ENCODE measurements at places on chromosomes 3 and 15.

DNA sequence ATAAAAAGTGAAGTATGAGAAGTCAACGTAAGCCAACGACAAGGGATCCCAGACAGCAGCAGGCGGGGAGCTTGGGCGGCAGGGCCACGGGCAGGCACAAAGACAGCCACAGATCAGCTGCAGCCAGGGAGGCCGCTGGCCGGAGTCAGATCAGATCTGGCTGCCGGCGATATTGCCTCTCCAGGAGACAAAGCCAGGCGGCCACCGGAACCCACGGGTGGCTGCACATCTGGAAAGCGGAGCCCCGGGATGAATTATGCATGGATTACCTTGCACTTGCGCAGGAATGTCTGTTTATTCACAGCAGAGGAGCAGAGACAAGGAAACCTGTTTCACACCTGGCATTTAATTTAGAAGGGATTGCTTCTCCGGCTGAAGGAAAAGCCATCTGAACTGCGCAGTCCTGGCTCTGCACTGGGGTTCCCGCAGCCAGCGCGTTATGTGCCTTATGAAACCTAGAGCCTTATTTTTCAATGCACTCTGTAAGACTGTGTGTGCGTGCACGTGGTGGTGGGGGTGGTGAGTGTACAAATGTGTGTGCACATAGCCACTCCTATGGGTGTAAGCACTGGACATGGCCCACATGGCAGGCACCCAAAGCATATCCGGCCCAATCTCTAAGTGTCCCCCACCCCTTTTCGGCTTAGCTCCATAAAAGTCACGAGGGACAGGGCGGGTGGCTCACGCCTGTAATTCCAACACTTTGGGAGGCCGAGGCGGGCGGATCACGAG, 427.8 kb upstream of the MCTP2 start:
- DNase-seq = no peak

GRCh38 chr15:58330741-58331559, 100.8 kb upstream of the LIPC start:
- no peak for DNase-seq

GRCh38 chr15:31338318-31338878, 11.8 kb downstream of the KLF13 start:
- DNase-seq = no peak

DNA sequence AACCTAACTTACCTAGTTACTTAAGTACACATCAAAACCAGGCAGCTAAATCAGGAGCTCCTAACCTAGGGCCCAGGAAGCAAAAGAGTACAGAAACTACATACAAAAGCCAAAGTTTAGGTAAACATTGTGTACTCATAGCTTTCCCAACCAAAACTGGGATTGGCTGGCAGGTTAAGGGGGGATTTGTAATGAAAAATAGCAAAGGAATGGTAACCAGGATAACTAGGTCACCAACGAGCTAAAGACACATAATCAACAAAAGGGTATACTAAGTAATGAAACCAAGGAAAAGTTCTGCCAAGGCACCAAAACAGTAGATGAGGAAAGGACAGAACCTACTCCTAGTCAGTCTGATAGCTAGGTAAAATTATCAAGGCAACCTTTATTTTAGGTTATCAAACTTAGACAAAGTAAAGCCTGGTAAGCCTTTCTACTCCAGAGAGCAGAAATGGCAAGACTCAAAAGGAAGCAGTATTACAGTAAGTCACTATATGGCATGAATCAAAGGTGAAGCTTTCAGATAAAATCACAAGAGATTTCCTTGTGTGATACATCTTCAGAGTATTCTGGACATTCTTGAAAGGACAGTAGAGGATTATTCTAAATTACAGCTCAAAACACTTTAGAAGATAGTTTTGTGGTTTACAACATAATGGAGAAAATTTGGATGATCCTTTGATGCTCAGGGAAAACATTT, 10.2 kb downstream of the TRA2B start:
- DNase-seq = no peak

GRCh38 chr3:14814411-14814871, 4.3 kb upstream of the FGD5 start:
- DNase-seq = no peak

DNA sequence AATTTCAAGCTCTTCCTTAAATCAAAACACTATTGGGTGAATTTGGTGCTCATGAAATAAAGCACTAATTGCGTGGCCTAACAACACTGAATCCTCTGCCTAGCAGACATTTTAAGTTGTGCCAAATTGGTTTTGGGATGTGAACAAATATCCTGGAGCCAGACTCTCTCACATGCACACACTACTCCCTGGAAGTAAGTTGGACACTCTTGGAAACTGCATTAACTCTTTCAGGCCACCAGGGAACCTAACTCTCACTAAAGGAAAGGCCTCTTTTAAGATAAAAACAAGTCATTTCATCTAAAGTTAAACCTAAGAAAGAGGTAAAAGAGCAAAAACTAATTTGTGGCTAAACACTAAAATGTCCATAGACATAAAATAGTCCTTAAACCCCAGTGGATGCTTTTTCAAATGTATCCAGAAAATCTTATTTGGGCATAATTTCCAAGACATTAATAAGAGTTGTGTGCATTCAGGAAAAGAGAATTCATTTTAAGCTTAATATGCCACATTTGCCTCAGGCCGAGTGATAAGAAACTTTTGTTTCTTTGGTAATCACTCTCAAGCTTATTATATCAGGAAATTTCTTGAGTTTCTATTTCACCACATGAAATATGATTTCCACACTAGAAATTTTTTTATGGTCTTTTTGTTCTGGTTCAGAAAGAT, 61.8 kb downstream of the ZBTB20 start:
- DNase-seq = no peak

GRCh38 chr15:69056365-69056764, 41.9 kb downstream of the NOX5 start:
- DNase-seq = no peak

DNA sequence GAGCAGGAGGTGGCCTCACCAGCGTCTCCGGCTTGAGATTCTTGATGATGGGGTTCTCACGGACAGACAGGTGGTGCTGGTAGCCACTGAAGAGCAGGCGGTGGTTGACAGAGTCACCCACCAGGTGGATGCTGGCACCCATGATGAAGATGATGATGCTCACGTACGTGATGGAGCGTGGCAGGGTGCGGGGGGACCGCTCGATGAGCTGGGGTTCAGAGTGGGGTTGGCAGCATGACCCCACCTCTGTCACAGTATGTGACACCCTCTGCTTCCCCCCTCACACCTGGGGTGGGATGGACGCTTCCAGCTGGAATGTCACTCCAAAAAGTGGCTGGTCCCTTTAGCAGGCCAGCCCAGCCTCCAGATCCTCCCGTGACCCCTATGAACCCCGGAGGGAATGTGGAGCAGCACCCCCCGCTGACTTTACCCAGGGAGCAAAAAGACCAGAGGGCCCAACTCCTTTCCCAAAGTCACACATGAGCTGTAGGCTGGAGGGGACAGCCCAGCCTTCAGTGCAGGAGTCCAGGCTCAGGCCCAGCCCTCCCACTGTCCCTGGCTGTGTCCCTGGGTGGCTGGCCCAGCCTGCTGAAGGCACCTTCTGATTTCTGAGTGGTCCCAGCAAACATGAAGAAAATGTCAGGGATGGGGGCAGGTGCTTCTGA, 6.7 kb upstream of the CALML4 start:
- DNase-seq = no peak

- no peak for DNase-seq
These were observed 37.4 kb upstream of the NEO1 start for GRCh38 chr15:73014904-73015303.

DNA sequence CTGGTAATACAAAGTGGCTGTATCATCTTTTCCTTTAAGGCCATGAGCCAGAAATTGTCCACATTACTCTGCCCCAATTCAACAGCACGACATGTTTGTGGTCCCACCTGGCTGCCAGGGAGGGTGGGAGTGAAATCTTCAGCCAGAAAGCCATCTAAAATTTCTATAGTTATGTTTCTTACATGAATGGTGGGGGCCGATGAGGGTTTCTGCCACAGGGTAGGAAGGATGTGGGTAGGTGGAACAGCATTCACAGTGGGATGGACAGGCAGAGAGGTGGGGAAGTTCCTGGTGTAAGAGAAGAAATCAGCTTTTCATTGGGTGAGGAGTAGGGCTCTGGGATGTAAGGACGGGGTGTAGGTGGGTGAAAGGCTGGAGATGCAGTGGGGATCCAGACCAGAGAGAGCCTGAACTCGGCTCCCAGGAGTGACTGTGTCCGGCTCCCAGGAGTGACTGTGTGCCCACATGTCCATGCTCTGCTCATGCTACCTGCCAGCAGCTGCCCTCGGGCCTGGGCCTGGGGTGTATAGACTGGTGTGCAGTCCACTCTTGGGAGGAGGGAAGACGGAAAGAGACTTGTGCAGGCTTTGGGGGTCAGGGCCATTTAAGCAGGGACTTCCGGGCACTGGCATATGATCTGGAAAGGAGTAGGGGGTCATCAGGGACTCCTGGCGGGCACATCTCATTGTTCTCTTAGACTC, 3.8 kb upstream of the FBLN2 start:
- DNase-seq = no peak

DNA sequence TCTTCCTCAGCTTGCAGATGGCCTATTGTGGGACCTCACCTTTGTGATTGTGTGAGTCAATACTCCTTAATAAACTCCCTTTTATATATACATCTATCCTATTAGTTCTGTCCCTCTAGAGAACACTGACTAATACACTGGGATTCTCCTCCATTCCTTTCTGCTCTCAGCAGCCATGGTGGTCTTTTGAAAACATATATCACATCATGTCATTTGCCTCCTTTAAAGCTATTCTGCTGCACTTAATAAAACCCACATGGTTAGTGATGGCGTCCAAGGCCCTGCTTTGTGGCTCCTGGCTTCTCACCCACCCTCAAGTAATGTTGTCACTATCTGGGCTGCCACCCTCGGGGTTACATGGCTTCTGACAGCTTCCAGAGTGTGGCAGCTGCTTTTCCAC, 169.5 kb downstream of the CADPS start:
- DNase-seq = no peak

- DNase-seq = no peak
These were observed 188.2 kb downstream of the MEGF11 start for GRCh38 chr15:66065325-66065724.

DNA sequence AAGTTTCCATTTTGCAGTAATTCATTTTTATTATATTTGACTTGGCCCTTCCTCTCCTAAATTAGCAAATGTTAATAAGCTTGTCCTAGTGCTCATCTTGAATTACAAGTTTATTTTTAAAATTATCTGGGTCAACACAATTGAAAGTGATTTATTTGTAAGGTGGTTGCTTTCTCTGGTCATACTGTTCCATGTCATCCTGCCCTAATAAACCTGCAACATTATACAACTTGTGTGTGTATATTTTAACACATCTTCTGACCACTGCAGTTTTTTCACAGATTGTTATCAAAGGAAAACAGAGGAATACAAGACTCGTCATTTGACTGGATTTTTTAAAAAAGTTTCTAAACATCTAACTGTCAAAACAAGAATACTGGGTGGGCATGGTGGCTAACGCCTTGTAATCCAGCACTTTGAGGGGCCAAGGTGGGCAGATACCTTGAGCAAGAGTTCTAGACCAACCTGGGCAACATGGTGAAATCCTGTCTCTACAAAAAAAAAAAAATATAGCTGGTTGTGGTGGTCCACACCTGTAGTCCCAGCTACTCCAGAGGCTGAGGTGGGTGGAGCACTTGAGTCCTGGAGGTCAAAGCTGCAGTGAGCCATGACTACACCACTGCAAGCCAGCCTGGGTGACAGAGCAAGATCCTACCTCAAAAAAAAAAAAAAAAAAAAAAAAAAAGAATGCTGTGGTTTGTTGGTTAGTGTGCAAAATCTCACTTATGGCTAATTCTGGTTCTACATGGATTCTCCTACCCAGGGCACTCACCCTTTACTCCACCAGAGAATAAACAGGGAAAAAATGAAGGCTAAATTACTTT, 5.0 kb upstream of the LRRFIP2 start:
- DNase-seq = no peak

- DNase-seq = peak; percentile 88
These were observed 112.7 kb downstream of the RAB11A start for GRCh38 chr15:65981837-65982626.

DNA sequence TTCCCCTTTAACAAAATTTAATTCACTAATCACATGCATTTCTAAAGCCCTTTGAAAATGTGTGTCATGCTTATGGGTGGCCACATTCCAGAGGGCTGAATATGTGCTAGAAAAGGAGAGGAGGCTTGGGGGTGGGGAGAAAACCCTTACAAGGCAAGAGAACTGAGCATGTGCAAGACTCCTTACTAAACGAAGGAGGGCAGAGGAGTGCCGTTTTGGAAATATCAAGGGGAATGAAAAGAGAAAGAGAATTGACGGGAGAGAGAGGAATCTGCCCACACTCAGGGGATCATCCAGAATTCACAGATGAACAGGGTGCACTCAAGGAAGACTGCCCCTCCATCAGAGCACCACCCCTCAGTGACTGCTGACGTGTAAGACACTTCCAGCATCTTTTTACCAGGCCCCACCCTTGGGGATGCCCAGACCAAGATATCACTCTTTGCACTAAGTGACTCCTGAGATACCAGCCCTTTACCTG, 37.9 kb upstream of the TSC22D2 start:
- DNase-seq = no peak

- DNase-seq = peak; percentile 47
These were observed 33.3 kb downstream of the CCNB2 start for GRCh38 chr15:59138243-59138642.

GRCh38 chr3:103169289-103169688, 734.5 kb downstream of the ZPLD1 start:
- DNase-seq = no peak

- DNase-seq = peak; percentile 93
These were observed 425 bp upstream of the FYTTD1 start for GRCh38 chr3:197749315-197749600.

DNA sequence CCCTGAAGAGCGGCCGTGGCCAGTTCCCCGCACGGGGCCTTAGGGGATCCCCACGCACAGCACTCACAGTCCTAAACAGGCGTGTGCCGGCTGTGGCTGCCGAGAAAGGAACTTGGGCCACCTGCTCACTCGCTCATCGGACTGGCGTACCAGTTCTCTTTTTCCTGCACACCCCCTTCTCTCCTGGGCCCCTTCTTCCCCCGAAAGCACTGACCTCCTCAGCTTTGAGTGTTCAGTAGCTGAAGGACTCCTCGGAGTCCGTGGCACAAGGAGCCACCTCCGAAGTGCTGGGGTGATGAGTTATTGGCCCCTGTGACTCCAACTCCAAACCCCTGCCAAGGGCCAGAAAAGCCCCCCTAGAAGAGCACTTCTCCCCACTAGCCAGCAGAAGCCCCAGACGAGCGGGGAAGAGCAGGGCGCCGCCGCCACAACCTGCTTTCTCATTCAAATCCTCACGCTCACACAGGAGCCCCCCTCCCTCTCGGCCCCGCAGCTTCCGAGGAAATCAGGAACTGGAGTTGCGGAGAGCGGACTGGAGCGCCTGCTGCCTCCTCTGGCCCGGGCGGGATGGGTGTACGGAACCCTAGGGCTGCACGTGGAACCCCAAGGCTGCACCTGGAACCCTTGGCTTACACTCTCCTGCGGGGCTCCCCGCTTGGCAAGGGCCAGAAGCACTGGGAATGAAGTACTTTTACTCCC, at the start of gene PLCH1:
Gene PLCH1 (minus strand): TSS at position 446 of the 699 bp plus-strand sequence. CDS start 40,847 bp downstream, outside the sequence.
- peak; percentile 81 for DNase-seq

DNA sequence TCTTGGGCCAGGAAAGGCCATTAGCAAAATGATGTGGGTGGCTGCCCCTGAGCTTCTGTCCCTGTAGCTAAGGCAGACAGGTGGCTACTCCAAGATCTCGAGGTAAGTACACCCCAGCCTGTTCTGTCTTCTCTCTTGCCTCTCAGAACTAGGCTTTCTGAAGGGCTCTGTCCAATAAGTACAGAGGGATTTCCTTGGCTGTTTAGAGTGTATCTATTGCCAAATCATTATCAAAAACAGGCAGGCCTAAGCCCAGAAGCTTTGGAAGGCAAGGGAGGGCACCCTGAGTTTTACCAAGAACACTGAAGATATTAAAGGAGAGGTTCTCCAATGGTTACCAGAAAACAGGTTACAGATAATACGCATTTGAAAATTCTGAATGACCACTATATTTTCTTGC, 156.6 kb downstream of the MYRIP start:
- DNase-seq = no peak

GRCh38 chr3:113450911-113451310, 9.6 kb upstream of the CFAP44 start:
- DNase-seq = no peak

Data from NCI-H1105 treated with DMSO at 0.1 percent for 48 hours (cell line).